Glutamatergic neuron (in vitro differentiated cells): ENCODE measurements at places on chromosomes 5 and 9. TPM values are rescaled to one million over a fixed set of nuclear protein-coding genes. Genes with fewer than 3 reads are reported as not detected.

DNA sequence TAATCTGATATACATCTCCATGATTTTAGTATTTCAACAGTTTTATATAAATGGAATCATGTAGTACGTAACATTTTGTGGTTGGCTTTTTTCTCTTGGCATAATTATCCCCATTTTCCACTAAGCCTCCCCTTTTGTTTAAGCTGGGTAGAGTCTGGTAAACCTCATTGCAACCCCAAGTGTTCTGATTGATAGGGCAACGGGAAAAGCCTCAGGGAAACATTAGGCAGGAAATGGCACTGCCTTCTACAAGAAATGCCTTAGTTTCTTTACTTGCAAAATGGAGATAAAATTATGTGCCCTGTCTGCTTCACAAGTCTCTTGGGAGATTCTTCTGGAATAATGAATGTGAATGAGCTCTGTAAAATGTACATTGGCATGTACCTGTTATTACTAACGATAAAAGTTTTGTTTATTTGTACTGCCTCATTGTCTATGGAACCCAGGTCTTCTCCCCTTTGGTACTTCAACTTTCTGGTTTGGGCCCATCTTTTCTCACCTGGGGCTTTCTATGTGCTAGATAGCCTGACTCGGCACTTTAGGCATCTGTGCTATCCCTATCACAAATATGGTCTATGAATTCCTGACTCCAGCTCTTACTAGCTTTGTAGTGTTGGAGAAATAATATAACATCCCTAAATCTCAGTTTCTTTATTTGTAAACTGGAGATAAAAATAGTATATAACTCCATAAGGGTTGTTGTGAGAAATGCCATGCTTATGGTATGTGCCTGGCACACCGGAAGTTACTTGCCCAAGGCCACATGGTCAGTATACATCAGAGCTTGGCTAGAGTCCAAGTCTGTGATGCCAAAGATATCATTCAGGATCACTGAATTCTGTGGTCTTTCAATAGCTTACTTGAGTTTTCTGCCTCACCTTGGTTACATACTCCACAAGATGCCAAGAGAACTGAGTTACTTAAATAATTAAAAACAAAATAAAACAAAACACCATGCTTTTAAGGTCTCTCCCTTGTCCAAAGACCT, 48.2 kb upstream of the ZNF169 start:
- H3K27ac ChIP-seq = no peak overlapping the region
- no peaks in the 10 kb centered on the region for H3K4me1 ChIP-seq
- peaks cover 3% of the 10 kb centered on the region for H3K27me3 ChIP-seq
- no peak for DNase-seq
- H3K4me3 ChIP-seq = no peak overlapping the region
- no peaks in the 10 kb centered on the region for H3K36me3 ChIP-seq

GRCh38 chr5:318931-319601, 2.4 kb upstream of the AHRR start:
- H3K27me3 ChIP-seq = peaks cover 16% of the 10 kb centered on the region
- H3K36me3 ChIP-seq = no peaks in the 10 kb centered on the region
- H3K4me1 ChIP-seq = no peaks in the 10 kb centered on the region
- H3K4me3 ChIP-seq = no peak overlapping the region
- H3K27ac ChIP-seq = no peak overlapping the region
- no peak for DNase-seq

DNA sequence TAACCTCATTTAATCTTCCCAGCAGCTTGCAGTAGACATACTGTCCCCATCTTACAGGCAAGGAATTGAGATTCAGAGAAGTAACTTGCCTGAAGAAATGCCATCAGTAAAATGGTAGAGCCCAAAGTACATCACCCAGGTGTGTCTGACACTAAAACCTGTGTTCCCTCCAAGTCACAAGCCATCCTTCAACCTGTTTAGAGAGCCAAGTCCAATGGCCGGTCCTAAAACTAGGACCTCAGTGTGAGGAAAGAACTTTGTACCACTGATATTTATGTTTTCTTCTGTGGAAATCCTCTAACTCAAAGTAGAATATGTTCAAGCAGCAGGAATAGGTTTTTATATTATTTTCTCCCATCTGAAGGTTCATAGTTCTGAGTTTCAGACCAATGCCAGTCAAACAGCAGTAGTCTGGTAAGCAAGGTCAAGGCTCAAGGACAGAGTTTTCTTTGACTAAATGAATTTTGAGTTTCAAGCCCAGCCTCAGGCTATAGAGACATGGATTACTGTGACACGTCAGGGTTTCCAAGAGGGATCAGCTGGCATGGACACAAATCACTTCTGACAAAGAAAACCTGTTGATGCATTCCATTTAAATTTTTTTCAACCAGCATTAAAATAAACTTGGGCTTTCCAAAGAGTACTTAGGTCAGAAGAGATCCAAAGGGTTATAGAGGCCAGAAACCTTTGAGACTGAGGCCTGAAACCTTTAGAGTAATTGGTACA, 80.9 kb upstream of the PLPP6 start:
- no peak overlapping the region for H3K27ac ChIP-seq
- no peaks in the 10 kb centered on the region for H3K36me3 ChIP-seq
- no peaks in the 10 kb centered on the region for H3K27me3 ChIP-seq
- H3K4me1 ChIP-seq = no peaks in the 10 kb centered on the region
- DNase-seq = no peak

- H3K36me3 ChIP-seq = no peaks in the 10 kb centered on the region
- no peak for DNase-seq
- H3K4me3 ChIP-seq = peak overlapping the region; percentile 94
- H3K27me3 ChIP-seq = peaks cover 7% of the 10 kb centered on the region
Observed at GRCh38 chr5:128082551-128083032, 974 bp upstream of the SLC12A2 start.

DNA sequence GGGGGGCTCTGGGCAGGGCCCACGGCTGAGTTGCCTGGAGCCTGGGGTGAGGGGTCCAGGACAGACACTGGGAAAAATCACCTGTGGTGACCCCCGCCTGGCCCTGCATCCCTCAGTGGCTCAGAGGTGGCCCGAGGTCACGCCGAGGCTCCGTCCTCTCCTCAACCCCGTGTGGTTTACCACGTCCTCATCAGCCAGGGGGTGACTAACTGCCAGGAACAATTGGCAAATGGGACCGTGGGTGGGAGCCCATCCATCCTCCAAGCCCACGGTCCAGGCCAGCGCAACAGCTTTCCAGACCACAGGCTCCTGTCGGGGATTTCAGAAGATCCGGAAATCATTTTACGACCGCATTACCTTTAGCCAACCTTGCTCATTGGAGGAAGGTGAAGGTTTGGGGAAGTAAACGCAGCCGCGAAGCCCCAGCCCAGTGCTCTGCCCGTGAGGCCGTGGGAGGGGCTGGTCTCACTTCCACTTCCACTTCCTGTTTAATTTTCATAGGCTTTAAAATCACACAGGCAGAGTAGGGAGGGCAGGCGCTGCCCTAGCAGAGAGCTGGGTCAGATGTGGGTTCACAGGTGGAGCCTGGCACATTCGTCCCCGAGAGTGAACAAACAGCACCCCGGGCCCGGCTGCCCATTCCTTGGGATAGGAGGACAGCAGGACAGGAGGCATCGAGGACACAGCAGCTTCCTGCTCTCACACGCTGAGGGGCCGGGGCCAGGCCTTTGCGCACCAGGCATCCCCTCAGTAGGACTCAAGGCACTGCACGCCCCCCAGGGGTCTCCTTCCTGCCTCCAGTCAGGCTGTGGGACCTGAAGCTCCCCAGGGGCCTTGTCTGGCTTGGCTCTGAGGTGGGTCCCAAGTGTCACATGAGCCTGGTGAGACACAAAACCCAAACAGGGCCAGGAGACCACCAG, 19.8 kb upstream of the SLC9A3 start:
- peak; percentile 7 for DNase-seq
- no peak overlapping the region for H3K27ac ChIP-seq
- peaks cover 9% of the 10 kb centered on the region for H3K27me3 ChIP-seq
- H3K4me3 ChIP-seq = no peak overlapping the region

DNA sequence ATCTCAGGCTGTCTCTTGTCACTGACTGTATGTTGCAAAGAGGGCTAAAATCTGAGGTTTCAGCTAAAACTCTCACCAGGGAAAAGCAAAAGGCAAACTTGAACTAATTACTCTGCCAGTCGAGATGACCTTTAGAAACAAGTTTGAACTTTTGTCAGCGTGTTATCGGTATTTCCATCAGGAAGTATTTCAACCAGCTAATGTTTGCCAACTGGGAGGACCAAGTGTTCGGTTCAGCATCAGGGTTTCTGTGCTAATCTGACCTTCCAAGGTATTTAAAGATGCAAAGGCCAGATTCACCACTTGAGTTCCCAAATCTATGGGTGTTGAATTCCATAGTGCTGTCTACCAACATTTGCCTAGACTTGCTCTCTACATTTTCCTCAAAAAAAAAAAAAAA, 230.5 kb downstream of the SLIT3 start:
- DNase-seq = no peak
- no peak overlapping the region for H3K27ac ChIP-seq
- peaks cover 7% of the 10 kb centered on the region for H3K4me1 ChIP-seq
- peaks cover 2% of the 10 kb centered on the region for H3K27me3 ChIP-seq

GRCh38 chr5:152118676-152119470, 194.2 kb upstream of the GLRA1 start:
- H3K4me1 ChIP-seq = peaks cover 30% of the 10 kb centered on the region
- H3K27ac ChIP-seq = no peak overlapping the region
- no peaks in the 10 kb centered on the region for H3K36me3 ChIP-seq

GRCh38 chr5:37954561-37954960, 114.7 kb upstream of the GDNF start:
- H3K27ac ChIP-seq = no peak overlapping the region
- H3K4me3 ChIP-seq = no peak overlapping the region
- no peaks in the 10 kb centered on the region for H3K4me1 ChIP-seq
- H3K27me3 ChIP-seq = no peaks in the 10 kb centered on the region
- H3K36me3 ChIP-seq = peaks cover 9% of the 10 kb centered on the region

DNA sequence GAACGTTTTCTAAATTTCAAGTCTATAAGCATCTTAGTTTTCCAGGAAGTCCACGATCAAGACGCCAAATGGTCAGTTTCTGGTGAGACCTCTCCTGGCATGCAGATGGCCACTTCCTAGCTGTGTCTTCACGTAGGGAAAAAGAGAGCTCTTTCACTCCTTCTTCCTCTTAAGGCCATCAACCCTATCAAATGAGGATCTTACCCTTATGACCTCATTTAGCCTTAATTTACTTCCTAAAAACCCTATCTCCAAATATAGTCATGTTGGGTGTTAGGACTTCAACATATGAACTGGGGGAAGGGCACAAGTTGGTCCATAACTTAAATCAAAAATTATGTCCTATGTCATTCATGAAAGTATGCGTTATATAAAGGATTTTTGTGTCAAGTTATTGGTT, 229.5 kb downstream of the ARL15 start:
- H3K4me3 ChIP-seq = no peak overlapping the region
- H3K27ac ChIP-seq = no peak overlapping the region
- no peak for DNase-seq
- H3K27me3 ChIP-seq = no peaks in the 10 kb centered on the region

DNA sequence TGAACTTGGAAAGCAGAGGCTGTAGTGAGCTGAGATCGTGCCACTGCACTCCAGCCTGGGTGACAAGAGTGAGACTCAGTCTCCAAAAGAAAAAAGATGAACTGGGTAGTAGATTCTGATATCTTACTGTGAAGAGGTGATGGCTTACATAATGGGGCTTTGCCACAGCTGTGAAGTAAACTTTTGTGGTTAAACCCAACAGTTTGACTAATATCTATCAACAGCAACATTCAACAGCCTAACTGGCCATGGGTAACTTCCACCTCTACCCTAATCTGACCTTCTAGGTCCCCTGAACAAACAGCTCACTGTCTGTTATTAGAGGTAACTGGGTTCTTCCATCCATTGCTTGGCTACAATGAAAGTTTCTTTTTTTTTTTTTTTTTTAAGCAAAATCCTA, 52.1 kb downstream of the TLE1 start:
- peaks cover 9% of the 10 kb centered on the region for H3K27me3 ChIP-seq
- no peak for DNase-seq
- H3K27ac ChIP-seq = no peak overlapping the region
- no peaks in the 10 kb centered on the region for H3K36me3 ChIP-seq

- no peaks in the 10 kb centered on the region for H3K36me3 ChIP-seq
- DNase-seq = no peak
- H3K4me1 ChIP-seq = peaks cover 45% of the 10 kb centered on the region
- H3K27ac ChIP-seq = no peak overlapping the region
- H3K27me3 ChIP-seq = peaks cover 8% of the 10 kb centered on the region
- no peak overlapping the region for H3K4me3 ChIP-seq
Observed at GRCh38 chr9:135129137-135129695, 41.7 kb downstream of the OLFM1 start.

GRCh38 chr9:137222190-137223077, at the start of gene RNF208:
TSS of gene RNF208 (minus strand) at chr9:137222240. CDS start at chr9:137221212, 1,028 bp downstream.
- peaks cover 3% of the 10 kb centered on the region for H3K4me1 ChIP-seq
- peak within 1 kb of the TSS; percentile 17 for H3K27ac ChIP-seq
- H3K36me3 ChIP-seq = no peaks in the 10 kb centered on the region
- H3K4me3 ChIP-seq = peak within 1 kb of the TSS; percentile 88
- peak; percentile 57 for DNase-seq
- peaks cover 4% of the 10 kb centered on the region for H3K27me3 ChIP-seq

GRCh38 chr5:146082798-146083197, 22.6 kb downstream of the PLAC8L1 start:
- H3K36me3 ChIP-seq = no peaks in the 10 kb centered on the region
- H3K27ac ChIP-seq = no peak overlapping the region
- H3K4me1 ChIP-seq = peaks cover 26% of the 10 kb centered on the region
- H3K27me3 ChIP-seq = no peaks in the 10 kb centered on the region
- H3K4me3 ChIP-seq = no peak overlapping the region
- DNase-seq = no peak

DNA sequence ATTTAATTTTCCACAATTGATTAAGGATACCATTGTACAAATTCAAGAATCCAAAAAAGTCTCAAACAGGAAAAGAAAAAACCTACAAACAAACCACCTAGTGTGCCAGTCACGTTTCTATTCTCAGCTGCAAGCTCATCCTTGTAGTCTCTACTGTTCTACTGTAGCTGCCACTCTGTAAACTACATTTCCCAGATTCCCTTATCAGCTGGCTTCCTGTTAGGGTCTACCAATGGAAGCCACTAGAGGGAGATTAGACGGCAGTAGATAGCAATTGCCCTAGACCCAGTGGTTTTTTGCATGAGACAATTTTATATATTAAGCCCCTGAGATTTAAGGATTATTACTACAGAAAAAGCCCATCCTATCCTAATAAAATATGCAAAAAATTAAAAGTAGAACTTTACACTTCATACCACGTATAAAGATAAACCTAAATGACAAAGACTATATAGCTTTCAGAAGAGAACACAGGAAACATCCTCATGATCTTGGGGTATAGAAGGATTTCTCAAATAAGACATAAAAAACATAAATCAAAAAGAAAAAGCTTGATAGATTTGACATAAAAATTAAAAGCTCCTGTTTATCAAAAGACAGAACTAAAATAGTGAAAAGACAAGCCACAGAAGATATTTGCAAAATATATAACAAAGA, 37.4 kb downstream of the P4HA2 start:
- no peak for DNase-seq
- no peak overlapping the region for H3K27ac ChIP-seq
- H3K4me1 ChIP-seq = no peaks in the 10 kb centered on the region
- H3K27me3 ChIP-seq = peaks cover 2% of the 10 kb centered on the region

FGF18 gene
- total RNA-seq = 26.3 TPM

PRELID2 gene
- total RNA-seq = 4.6 TPM

TAF11L8 gene
- not detected for total RNA-seq

ZFP62 gene
- 27.0 TPM for total RNA-seq

RUFY1 gene
- 30.4 TPM for total RNA-seq

PRELID1 gene
- total RNA-seq = 88.2 TPM
